ENCODE measurements at places on chromosomes 7 and 10. TPM values are rescaled to one million over a fixed set of nuclear protein-coding genes. Genes with fewer than 3 reads are reported as not detected.

Gene CHRM2
- 1.2 TPM for total RNA-seq

Gene GHRHR
- total RNA-seq: not detected

Gene SLC26A5
- not detected for total RNA-seq

Gene RAPGEF5
- 1.1 TPM for total RNA-seq

Gene FAM221A
- 1.8 TPM for total RNA-seq

All from osteoblast (primary cell).